ENCODE measurements at places on chromosomes 16 and 17.

DNA sequence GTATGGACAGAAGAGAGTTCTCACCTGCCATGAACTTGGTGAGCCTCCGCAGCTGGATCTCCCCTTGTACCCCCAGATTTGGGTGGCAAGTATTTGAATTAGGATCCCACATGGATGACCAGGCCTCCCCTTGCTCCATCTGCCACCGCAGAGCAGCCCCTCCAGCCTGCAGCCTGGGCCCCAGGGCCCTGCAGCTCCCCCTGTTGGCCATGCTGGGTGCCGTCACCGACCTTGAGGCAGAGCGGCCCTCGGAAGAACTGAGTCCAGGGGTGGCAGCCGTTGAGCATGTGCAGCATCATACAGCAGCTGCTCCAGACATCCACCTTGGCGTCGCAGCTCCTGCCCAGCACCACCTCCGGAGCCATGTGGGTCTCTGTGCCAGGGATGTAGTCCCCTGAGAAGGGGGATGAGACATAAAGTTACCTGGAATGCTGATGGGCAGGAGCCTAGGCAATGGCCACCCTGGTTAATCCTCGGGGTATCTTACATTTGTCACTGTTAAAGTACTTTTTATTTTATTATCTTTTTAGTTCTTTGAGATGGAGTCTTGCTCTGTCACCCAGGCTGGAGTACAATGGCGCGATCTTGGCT, 9.0 kb upstream of the SPATA32 start:
- DNase-seq, result peak; percentile 22

GRCh38 chr17:12896180-12896785, 107.0 kb downstream of the ARHGAP44 start:
- no peak for DNase-seq

GRCh38 chr17:67546578-67547527, 169.8 kb downstream of the PITPNC1 start:
- DNase-seq, result no peak

DNA sequence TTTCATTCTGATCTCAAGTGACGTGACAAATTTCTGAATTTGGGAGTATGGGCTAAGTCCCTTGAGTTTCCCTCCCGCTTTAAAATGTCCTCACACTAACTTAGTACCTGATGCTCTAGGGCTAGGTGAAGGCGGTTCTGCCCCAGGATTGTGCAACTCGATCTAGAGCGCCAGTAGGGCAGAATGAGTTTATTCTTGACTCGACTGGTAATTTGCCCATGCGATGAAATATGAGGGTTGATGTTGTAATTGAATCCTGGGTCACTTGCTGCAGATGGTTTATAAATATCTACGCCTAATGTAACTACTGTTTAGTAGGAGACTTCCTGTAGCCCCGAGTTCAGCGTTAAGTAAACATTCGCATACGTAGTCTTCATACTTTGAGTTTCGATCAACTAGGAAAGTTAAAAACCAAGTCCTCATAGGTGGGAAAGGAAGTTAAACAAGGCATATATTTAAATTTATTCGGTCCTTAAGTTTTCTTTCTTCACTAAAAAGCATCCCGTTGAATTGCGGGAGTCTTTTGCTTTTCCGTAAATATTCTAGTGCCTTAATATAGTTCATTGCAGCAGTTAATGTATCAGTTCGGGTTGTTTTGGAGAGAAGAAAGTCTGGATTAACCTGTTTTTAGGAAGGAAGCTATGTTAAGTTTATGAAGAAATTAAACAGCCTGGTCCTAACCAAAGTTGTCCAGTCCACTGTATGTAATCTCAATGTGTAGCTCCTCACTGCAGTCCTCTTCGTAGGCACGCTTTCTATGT, 1.6 kb downstream of the CTCF start:
- DNase-seq, result peak; percentile 39

- no peak for DNase-seq
These were observed 4.6 kb downstream of the HAGH start for GRCh38 chr16:1821861-1822611.

GRCh38 chr17:7204828-7205461, 14.7 kb downstream of the DLG4 start:
- DNase-seq, result peak; percentile 95

GRCh38 chr17:71667661-71668060, 453.2 kb upstream of the SOX9 start:
- DNase-seq, result no peak

GRCh38 chr16:81816793-81817210, 37.7 kb downstream of the PLCG2 start:
- DNase-seq, result no peak

DNA sequence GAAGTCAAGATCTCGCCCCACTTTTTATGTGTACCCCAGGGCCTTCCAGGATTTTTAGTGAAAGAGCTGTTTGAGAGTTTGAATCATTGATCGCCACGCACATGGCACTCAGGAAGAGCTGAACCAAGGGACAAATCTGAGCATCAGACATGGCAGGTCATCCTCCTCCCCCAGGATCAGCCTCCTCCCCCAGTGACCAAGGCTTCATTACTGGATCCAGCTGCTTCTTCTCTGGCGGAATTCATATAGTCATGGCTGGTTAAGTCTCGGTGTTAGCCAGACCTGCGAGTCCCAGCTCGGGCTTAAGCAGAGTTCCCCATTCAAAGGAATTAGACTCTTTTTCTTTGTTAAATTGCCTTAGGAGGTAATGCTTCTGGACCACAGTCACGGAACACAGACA, 32.5 kb downstream of the CDRT4 start:
- DNase-seq, result no peak

DNA sequence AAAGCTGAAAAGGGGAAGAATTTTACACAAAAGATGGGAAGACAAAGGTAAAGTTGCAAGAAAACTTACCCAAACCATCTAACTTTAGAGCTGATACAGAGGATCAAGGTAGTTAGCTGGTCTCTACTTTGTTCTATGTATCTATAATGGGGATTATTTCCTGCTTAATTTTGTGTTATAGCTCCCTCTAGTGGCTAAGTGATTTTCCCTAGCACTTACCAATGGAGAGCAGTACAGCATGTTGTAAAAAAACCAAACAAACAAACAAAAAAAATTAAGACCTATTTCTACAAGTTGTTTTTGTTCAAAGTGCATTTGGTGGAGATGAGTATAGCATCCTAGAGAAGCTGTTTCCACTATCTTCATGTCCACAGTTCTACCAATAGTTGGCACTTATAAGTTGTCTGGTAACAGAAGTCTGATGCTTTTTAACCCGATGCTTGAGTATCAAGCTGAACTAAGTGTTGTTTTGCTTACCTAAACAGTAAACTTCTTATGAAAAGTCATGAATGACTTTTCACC, 7.5 kb downstream of the SRSF1 start:
- peak; percentile 85 for DNase-seq

GRCh38 chr16:22284637-22285036, 12.6 kb upstream of the POLR3E start:
- no peak for DNase-seq

DNA sequence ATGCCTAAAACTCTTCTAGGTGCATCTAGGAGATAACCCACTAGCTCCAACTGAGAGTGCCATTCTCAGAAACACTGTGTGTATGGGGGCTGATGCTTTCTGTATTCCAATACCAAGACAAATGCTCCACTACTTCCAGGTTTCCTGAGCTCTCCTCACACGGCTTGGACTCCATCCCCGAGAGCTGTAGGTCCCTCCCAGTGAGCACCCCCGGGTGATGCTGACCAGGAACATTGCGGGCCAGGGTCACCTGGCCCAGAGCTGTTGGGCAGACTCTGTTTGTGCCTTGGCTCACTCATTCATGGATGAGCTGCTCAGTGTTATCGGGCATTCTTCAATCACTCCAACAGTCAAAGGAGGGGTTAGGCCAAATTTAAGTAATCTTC, 7.0 kb downstream of the CUEDC1 start:
- no peak for DNase-seq

- DNase-seq, result peak; percentile 39
These were observed at the start of gene GRIN2C for GRCh38 chr17:74859459-74860228. Gene GRIN2C (minus strand): TSS chr17:74859885. CDS start chr17:74855092, 4,793 bp downstream.

GRCh38 chr17:47948706-47949196, 7.4 kb downstream of the PNPO start:
- no peak for DNase-seq

- DNase-seq, result peak; percentile 28
These were observed 108.4 kb downstream of the OR1D5 start for GRCh38 chr17:2954898-2955445.

GRCh38 chr16:30087181-30087898, 4.4 kb downstream of the TBX6 start:
- no peak for DNase-seq

- DNase-seq, result no peak
These were observed 18.5 kb upstream of the TOB1 start for GRCh38 chr17:50884439-50885311.

- DNase-seq, result no peak
These were observed 13.0 kb upstream of the MC1R start for GRCh38 chr16:89905511-89906139.

- DNase-seq, result no peak
These were observed 5.1 kb downstream of the STH start for GRCh38 chr17:46003907-46004748.

- no peak for DNase-seq
These were observed 37.8 kb downstream of the IKZF3 start for GRCh38 chr17:39826334-39826733.

- DNase-seq, result no peak
These were observed 26.2 kb upstream of the RFFL start for GRCh38 chr17:35089586-35090296.

- DNase-seq, result no peak
These were observed 1507.4 kb downstream of the CDH11 start for GRCh38 chr16:63614429-63614828.

- DNase-seq, result no peak
These were observed 155.6 kb upstream of the CHMP6 start for GRCh38 chr17:80835816-80836657.

Data from A673 (cell line).